ENCODE measurements at places on chromosomes 2 and 18.

DNA sequence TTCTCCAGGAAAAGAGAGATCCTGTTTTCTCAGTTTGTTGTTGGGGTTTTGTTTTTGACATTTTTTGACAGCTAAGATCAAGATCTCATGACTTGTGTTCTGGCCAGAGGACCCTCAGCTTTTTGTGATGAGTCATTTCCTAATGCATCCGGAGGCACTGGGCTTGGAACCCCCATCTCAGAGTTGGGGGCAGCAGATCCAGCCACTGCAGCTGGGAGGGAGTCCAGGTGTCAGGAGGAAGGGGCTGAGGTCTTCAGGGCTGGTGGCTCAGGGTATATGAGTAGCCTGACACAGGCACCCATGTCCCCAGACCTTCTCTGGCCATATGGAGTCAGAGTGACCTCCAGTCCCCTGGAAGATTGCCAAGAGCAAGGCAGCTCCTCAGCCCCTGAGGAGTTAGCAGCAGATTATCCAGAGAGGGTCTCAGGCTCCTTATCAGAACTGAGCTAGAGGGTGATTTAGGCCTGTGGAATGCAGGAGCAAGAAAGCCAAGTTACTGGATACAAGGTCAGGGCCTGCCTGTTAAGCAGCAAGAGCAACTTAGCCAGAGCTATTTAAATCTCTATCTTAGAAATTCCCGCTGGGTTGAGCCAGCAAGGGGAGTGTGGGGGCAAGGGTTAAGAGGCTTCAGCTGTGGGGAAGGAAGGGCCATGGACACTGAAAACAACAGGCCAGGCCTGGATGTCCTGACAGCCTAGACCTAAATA lies 62.4 kb downstream of the TANC1 start:
- DNase-seq: no peak

- no peak for DNase-seq
Observed at GRCh38 chr2:193847130-193847529, 1652.4 kb upstream of the TMEFF2 start.

DNA sequence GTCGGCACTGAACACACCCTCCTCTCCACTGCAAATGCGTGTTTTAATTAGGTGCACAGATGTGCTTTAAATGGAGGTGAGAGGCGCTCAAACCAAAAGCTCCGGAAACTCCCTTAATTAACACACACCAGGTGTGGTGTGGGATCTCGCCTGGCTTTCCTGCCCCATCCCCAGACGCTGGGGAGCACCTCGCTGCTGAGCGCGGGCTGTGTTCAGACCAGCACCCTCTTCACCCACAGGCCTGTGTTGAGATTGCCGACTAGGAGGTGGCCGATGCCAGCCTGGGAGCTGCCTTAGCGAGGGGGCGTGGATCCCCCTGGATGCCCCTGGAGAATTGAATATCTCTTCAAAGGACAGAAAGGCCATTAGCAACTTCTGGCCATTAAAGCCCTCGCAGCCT lies 171.7 kb downstream of the MYT1L start:
- DNase-seq: no peak

- no peak for DNase-seq
Observed at GRCh38 chr2:201831469-201831868, 25.1 kb downstream of the CDK15 start.

DNA sequence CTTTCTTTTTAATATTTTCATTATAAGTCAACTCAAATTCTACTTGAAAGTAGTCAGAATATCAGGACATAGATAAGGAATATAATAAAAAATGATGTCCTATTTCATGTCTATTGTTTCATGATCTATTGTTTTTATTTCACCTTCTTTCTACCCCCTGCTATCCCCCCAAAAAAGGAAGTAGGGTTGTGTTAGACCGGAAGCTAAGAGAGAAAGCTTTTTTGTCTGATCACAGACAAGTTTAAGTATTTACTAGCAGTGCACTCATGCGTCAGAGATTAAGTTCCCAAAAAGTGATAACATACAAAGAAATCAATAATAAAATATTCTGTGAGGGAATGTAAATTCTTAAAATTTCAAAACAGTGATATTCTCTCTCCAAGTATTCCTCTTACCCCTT lies 447.1 kb upstream of the CNTNAP5 start:
- DNase-seq: no peak

DNA sequence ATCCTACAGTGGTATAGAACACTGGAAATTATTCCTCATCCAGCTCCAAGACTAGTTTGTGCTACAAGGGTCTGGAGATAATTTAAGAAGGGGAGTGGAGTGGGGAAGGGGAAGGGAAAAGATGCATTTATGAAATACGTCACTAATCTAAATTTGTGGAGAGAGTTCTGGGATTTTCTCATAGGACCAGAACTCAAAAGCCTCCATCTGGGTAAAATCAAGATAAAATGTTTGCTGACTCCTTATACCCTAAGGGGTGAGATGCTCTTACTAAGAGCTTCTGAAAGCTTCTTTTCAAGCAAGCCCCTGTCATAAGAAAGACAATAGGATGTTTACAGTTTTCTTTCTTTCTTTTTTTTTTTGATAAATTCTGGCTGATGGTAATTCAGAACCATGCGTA lies 88.5 kb upstream of the RBMS1 start:
- DNase-seq: no peak

GRCh38 chr2:158457092-158457825 lies 507 bp downstream of the PKP4 start:
- peak; percentile 21 for DNase-seq

- no peak for DNase-seq
Observed at GRCh38 chr2:855177-855576, 95.5 kb upstream of the SNTG2 start.
